Right atrium auricular region (tissue), 2 donors: ENCODE measurements at places on chromosomes 11 and 22. TPM values are rescaled to one million over a fixed set of nuclear protein-coding genes. Genes with fewer than 3 reads are reported as not detected.

APOA1 gene
- 9.5 TPM for total RNA-seq

OR8G1 gene
- not detected for total RNA-seq

SBF1 gene
- total RNA-seq = 57.1 TPM

OR51E2 gene
- not detected for total RNA-seq

NRIP3 gene
- 2.0 TPM for total RNA-seq

TREH gene
- not detected for total RNA-seq

SYCE3 gene
- not detected for total RNA-seq

TEX12 gene
- total RNA-seq = not detected

IRF7 gene
- 14.9 TPM for total RNA-seq

IFITM1 gene
- 82.3 TPM for total RNA-seq

DEPDC7 gene
- 0.51 TPM for total RNA-seq

IGLL1 gene
- total RNA-seq = not detected

KCNJ4 gene
- total RNA-seq = 7.0 TPM

CSF2RB gene
- 1.8 TPM for total RNA-seq

ANO1 gene
- total RNA-seq = 29.4 TPM
